ENCODE measurements at places on chromosomes 16 and 17.

GRCh38 chr16:89732142-89732917 lies 11.0 kb downstream of the ZNF276 start:
- no peak for DNase-seq

DNA sequence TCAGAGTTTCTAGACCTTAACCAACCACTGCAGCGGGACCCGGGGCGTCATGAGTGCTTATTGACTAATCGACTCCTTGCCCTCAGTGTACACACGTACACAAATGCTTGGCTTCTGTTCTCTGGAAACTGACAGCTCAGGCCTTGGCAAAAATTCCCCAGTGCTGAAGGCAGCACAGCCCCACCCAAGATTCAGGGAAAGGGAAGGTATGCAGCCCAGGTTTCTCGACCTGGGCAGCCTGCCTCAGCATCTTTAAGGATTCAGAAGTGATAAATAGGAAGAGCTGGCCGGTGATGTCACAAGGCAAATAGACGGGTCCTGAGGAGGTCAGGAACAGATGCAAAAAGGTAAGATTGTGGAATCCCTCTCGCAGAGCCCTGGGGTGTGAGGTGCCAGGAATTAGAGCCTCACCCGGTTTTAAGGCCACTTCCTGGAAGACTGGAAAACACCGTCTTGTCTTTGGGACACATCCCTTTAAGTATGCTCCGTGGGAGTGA lies 9.0 kb upstream of the CDH3 start:
- no peak for DNase-seq

DNA sequence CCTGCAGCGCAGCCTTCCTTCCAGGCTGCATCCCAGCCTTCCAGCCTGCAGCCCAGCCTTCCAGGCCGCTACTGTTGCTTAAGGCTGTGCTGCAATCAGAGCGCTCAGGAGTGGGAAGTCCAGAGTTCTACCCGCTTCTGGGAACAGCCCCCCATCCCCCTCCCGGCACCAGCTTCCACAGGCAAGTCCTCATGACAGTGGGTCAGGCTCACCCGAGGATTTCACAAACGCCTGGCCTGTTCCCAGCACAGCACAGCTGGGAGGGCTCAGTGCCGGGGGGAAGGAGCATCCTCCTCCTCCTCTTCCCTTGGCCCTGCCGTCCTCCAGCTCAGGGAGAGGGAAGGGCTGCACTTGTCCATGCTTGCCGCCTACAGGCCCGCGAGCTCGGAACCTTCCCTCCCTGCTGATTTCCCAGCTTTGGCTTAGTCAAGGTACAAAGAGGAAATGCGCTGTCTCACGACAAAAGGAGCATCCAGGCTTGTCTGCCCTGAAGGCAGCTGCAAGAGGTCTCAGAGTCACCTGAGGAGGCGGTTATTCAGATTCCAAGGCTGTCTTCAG lies 8.3 kb downstream of the SOCS3 start:
- no peak for DNase-seq

DNA sequence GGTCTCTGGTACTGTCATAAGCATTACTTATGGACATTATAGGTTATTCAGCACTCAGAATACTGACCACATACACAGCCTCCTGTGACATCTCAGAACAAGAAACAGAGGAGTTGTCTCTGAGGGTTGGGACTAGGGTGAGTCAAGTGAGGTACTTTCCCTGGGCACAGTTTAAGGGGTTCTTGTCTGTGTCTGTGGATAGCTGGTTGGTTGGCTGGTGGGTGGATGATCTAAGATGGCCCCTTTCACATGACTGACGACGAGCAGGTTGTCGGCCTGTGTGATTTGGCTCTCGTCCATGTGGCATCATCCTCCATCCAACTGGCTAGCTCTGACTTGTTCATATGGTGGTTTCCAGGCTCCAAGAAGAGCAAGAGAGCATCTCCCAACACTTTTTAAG lies 163.9 kb downstream of the PRKCB start:
- DNase-seq = no peak

- DNase-seq = no peak
These were observed 7.0 kb downstream of the KNOP1 start for GRCh38 chr16:19710991-19711545.

DNA sequence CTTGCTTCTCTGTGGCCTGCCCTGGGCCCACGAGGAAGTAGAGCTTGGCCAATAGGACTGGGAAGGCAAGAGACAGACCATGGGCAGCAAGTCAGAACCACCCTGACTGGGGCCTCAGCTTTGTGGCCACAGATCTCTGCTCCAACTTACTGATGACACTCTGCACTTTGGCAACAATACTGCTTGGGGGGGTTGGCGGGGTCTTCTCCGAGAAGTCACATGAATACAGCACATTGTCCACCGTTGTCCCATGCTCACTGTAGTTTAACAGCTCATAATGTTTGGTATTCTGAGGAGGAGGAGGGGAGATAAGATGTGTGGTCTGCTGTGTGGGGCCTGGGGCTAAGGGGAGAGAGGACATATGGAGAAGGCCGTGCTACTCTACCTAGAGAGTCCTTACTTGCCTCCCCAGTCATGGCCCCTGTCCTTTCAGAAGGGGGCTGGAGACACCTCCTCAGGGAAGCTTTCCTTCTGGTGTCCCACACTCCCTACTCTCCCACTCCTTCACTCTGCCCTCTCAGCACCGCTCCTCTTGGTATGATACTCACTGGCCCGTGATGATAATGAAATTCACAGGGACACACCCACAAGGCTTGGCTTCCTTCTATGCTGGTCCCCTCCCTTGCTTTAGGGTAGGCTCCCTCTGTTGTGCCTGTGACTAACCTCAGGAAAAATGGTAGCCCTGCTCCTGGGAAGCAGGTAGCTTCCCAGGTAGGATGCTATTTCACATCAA lies 4.0 kb upstream of the DHRS13 start:
- DNase-seq = no peak

DNA sequence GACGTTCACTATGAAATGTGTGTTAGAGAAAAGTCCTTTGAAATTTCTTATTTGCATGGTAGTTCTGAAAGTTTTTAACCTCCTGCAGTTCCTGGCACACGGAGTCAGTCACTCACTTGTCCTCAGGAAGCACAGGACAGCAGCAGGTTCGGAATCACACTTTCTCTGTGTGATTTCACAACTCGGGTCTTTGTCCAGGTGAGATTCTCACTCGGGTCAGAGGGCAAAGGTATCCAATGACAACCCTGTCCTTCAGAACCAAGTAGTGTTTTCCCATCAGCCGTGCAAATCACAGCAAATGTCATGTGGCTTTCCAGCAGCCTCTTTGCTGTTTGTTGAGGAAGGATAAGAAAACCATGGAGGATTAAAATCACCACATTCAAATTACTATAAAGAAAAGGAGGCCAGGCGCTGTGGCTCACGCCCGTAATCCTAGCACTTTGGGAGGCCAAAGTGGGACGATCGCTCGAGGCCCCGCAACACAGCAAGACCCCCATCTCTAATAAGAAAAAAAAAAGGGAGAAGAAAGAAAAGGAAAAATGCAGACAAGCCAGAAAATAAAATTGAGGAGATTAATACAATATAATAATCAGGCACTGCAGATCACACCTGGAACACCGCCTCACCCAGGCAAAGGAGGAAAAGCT lies 22.0 kb downstream of the ADCY9 start:
- DNase-seq = no peak

DNA sequence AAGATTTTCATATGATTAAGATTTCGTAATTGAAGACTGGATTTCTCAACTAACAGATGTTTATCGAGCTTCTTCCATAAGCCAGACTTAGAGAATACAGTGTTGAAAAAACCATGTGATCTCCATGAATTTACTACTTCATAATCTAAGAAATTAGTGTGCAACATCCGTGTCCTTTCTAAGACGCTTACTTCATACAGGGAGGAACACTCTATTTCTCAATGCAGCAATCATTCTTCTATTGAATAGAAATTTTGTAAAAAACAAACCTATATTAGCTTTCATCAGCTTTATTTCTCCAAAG lies 946.3 kb downstream of the KCNJ2 start:
- no peak for DNase-seq

GRCh38 chr17:69348429-69348828 lies 21.5 kb upstream of the ABCA5 start:
- no peak for DNase-seq

DNA sequence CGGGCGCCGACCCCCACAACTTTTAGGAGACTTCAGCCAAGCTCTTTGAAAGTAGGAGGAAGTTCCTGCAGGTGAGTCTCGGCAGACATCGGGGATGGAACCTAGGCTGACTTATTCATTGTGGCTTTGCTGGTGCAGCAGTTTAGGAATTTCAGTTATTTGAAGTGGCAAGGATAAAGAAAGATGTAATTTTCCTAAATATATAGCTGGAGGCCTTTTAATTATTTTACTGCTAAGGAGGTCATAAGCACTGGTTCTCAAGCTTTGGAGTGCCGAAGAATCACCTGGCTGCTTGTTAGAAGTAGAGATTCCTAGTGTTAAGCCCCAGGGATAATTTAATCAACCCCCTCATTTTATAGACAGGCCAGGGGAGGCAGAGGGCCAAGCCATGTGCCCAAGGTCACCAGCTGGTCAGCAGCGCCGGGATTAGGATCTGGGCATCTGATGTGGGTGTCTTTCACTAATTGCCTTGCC lies 28.9 kb upstream of the BCAR1 start:
- no peak for DNase-seq

DNA sequence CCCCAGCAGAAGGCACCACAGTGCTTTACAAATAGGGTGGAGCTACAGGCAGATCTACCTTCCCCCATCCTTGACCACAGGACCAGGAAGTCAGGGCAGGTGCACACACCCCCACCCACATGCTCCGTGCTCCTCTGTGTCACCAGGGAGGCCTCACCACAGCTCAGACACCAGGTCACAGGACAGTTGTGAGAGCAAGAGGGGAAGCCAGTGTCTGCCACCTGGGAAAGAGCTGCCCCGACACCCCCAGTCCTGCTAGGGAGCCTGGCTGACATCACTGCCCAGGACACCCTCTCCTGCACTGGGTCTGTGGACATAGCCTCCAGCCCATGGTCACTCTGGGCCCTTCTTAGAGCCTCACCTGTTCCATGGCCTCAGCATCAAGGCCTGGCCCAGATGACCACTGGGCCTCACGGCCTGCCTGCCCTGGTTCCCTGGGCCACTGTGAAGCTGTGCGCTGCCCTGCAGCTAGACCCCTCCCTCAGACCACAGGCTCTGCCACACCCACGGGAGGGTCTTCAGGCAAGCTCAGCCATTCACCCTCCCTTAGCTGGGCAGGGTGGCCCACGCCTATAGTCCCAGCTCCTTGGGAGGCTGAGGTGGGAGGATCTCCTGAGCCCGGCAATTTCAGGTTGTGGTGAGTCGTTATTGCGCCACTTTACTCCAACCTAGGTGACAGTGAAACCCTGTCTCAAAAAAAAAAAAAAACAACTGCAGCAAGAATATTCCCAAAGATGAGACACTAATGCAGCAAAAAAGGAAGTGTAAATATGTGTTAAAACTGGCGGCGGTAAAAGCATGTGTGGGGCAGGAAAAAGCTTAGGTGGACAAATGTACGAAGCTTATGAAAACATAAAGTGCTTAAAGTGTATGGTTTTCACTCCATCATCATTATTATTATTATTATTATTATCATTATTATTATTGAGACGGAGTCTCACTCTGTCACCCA lies 14.2 kb downstream of the POLR3K start:
- no peak for DNase-seq

- no peak for DNase-seq
These were observed 589 bp upstream of the FBF1 start for GRCh38 chr17:75941442-75941819.

DNA sequence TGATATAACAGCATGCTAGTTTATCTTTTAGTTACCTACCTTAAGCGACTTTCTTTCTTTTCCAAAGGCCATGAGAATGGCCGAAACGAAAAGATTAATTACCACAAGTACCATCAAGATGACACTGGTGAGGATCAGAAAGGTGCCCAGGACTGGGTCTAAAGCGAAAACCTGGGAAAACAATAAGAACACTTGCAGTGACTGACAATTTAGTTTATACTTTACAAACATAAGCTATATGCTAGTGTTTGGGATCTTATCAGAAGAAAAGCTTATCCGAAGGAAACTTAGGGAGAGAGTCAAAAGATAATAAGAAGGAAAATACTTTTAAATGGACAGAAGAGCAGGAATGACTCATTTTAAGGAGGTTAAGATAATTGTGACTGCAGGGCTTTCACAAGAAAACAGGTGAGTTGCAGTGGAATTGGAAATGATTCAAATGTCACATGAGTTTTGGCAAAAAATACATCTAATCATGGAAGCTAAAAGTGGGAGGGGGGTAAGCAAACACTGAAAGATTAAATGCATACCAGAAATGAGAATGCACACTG lies 34.8 kb downstream of the IST1 start:
- no peak for DNase-seq

DNA sequence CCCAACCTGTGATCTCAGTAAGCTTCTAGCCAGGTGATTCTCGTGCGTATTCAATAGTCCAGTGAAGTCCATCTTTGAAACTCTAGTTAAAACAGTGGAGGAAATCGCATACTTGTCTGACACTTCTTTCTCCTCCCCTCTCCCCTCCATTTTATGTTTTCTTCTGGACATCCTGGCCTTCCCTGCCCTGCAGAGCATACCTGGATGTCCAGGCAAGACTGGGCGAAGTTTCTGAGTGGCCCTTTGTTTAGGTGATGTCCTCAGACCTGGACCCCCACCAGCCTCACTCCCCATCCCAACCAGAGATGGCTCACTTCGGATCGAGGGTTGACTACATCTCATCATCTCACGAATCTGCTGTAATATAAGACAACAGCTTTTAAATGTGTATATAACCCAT lies 65.7 kb downstream of the CCDC182 start:
- no peak for DNase-seq

GRCh38 chr17:78138204-78139060 lies 7.8 kb upstream of the C17orf99 start:
- no peak for DNase-seq

DNA sequence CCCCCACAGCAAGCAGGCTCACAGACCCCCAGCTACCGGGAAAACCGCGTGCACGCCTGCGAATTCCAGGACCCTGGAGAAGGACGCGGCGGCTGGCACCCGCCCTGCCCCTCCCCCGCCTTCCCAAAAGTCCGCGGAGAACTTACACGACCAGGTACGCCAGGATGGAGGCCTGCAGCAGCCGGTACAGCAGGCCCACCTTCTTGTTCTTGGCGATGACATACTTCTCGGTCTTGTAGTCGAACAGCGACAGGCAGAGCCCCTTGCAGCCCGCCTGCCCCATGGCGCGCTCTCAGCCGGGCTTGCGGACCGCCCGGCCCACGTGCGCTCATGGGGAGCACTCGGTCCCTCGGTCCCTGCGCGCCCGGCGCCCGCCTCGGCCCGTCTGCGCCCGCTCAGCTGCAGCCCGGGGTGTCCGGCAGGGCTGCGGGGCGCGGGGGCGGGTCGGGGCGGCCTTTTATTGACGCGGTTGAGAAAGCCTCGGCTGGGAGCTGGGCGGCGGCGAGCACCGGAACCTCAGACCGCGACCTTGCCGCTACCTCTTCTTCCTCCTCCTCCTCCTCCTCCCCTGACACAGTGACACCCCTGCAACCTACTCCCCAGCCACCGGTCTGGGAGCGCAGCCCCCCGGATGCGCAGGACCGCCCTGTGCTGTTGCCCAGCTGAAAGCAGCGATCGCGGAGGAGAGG lies at the start of gene P2RX5:
Gene P2RX5, minus strand, starts transcription at position 433 of the 689 bp plus-strand sequence. Its CDS starts 150 bp downstream, at position 283.
- no peak for DNase-seq

DNA sequence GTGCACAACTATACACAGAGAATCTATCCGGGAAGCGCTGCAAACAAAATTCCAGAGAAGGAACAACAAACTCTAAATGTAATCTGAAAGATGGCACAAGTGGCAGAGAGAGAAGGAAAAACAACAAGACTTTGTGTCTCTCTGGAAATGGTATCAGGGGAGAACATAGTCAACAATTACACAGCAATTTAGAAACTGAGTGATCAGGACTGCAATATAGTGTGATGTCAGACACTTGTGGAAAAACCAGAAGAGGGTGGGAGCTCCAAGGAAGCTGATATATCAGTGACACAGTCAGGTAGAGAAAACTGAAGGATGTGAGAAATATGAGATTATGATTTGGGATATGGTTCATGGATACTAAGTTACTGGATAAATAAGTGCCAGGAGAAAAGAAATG lies 8.2 kb downstream of the ZNF19 start:
- no peak for DNase-seq
